Activated T-cell treated with anti-CD3 and anti-CD28 coated beads, Interleukin-2, amount 50 U/mL, for 4 hours (primary cell): ENCODE measurements at places on chromosomes 11 and 22.

GRCh38 chr11:105156231-105156630, 16.7 kb upstream of the CARD18 start:
- no peak for DNase-seq

GRCh38 chr22:40107244-40107643, 70.5 kb upstream of the TNRC6B start:
- no peak for DNase-seq

GRCh38 chr11:9362393-9362863, 22.0 kb upstream of the IPO7 start:
- DNase-seq = no peak

GRCh38 chr11:114846416-114846791, 168.1 kb downstream of the NXPE2 start:
- DNase-seq = no peak

DNA sequence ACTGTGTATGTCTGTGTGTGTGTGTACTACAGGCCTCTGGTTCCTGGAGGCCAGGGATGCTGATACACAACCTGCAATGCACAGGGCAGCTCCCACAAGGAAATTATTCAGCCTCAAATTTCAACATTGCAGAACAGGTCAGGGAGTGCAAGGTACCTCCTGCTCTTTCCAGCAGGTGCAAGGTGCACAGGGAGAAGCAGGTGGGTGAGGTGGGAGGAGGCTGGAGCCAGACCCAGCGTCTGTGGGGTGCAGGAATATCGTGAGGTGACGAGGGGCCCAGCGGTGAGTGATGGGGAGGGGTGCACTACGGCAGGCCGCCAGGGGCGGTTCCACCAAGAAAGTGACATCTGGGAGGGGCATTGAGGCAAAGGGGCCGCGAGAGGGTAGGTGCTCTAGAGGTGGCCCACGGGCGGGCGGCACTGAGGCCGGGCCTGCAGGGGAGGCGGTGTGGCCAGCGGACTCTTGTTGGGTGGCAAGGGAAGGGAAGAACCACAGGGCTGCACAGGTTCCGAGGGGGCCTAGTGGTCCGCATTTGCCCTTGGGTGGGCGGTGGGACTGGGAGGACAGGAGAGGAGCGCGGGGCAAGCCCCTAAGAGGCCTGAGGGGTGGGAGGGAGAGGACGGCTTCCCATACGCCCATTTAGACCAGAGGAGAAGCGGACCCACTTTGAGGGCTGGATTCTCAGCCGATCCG, 21.6 kb downstream of the DGCR6L start:
- DNase-seq = no peak

DNA sequence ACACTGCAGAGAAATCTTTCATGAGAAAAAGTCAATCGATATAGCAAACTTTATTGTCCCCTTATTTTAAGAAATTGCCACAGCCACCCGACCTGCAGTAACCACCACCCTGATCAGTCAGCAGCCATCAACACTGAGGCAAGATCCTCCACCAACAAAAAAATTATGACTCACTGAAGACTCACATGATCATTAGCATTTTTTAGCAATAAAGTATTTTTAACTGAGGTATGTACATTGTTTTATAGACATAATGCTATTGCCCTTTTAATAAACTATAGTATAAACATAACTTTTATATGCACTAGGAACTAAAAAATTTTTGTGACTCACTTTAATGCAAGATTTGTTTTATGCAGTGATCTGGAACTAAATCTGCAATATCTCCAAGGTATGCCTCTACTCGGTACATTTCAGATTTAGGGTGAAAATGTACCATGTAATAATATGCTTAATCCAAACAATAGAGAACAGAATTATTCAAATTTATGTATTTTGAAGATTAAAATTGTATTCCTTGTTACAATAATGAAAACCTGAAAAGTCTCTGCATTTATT, 79.2 kb upstream of the CEP126 start:
- no peak for DNase-seq

- DNase-seq = no peak
Measured at GRCh38 chr22:33844273-33844672, 76.0 kb downstream of the LARGE1 start.

DNA sequence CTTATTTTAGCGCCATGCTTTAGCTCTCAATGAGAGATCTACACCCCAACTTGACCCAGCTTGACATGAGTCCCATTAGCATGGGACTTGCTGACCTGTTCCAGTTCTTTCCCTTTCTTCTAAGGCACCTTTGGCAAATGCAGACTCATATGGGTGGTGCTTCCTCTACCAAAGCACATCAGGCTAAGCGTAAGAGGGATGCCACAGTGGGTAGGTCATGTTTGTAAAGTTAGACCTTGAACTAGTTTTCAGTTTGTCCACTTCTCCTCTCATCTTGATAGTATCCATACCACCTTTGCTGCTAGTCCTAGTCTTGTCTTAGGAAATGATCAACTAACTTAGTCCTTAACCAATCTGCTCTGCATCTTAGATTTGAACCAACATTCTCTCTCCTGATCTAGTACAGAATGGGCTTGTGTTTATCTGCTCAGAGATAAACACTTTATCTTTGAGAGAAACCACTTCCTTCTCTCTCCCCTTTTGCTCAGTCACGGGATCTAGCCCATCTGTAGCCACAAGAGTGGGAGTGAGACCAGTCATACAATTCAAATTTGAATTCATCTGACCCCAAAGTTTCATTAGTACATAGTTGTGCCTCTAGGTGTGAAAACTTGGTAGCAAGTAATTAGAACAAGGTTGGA, 72.1 kb upstream of the CD44 start:
- DNase-seq = no peak

DNA sequence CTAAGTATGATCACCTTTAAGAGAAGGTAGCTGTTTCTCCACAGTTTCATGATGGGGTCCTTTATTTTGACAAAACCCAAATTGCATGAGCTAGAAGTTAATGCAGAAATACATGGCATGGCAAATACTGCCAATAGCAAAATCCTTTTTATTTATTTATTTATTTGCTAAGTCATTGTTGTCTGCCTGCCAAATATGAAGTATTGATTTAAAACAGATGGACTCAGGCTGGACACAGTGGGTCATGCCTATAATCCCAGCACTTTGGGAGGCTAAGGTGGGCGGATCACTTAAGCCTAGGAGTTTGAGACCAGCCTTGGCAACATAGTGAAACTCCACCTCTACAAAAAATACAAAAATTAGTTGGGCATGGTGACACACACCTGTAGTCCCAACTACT, 52.4 kb downstream of the LARGE2 start:
- no peak for DNase-seq

- no peak for DNase-seq
Measured at GRCh38 chr22:24471570-24471969, 23.6 kb upstream of the UPB1 start.

DNA sequence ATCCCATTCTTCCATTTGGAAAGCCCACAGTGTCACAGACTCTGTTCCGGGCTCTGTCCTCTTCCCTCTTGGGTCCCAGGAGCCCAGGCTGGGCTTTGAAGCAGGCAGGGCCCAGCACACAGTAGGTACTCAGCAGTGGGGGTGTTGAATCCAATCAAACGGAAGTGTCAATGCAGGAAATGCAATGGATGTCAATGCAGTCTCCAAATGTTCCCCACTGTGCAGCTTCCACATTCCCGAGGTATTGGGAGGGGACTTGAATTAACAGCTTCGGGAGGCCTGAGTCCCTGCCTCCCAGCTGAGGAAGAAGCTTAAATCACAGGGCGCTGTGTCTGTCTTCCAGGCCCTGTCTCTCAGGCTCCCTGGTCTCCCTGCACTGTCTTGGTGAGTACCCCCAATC, 21.8 kb upstream of the SMIM35 start:
- no peak for DNase-seq

DNA sequence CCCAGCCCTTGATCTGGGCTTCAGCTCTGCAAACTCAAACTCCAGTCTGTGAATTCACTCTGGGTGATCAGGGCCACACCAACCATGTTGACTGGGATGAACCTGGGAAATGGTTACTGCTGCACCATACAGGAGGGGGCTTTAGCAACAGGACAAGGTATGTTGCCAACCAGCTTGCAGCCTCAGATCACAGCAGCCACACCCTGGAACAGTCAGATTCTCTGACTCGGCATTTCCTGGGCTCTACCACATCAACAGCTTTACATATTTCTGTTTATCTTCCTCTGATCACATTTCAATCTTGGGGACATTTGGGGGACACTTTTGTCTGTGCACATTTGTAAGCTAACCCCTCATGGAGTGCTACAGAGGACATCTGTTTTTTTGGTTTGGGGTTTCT, 267.0 kb upstream of the NCAM1 start:
- no peak for DNase-seq

GRCh38 chr22:27210111-27210730, 552.8 kb downstream of the MIAT start:
- no peak for DNase-seq
